Right forelimb (tissue), 1 donor: ENCODE measurements at places on chromosomes 5 and 9.

DNA sequence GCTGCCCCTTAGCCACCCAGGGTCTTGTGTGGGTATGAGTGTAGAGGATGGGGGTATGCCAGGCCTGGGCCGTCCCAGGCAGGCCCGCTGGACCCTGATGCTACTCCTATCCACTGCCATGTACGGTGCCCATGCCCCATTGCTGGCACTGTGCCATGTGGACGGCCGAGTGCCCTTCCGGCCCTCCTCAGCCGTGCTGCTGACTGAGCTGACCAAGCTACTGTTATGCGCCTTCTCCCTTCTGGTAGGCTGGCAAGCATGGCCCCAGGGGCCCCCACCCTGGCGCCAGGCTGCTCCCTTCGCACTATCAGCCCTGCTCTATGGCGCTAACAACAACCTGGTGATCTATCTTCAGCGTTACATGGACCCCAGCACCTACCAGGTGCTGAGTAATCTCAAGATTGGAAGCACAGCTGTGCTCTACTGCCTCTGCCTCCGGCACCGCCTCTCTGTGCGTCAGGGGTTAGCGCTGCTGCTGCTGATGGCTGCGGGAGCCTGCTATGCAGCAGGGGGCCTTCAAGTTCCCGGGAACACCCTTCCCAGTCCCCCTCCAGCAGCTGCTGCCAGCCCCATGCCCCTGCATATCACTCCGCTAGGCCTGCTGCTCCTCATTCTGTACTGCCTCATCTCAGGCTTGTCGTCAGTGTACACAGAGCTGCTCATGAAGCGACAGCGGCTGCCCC lies 2.6 kb downstream of the SLC35A4 start:
- no peak for DNase-seq

DNA sequence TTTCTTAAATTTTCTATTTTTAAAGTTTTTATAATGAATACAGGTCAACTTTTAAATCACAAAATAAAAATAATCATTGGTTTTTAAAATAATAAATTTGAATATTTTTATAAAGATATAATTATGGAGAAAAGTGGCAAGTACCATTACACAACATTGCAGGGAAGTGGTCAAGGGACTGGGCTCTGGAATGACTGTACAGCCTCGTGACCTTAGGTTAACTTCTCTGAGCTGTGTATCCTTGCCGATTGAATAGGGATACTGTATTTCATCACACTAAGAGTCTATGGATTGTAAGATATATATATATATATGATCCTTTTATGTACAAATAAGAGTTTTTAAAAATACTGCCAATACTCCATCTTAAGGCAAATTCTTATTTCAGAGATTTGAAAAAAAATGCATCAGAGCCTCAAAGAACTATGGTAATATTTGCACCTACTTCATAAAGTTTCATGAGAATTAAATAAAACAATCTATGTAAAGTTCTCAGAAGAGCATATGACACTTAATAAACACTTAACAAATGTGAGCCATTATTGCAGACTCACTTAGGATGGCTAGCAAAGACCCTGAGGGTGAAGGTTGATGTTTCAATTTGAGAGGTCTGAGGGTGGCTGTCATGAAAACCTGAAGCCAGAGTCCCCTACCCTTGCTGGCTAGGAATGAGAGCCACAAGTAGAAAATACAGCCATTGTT lies 136.5 kb downstream of the CCDC192 start:
- no peak for DNase-seq

DNA sequence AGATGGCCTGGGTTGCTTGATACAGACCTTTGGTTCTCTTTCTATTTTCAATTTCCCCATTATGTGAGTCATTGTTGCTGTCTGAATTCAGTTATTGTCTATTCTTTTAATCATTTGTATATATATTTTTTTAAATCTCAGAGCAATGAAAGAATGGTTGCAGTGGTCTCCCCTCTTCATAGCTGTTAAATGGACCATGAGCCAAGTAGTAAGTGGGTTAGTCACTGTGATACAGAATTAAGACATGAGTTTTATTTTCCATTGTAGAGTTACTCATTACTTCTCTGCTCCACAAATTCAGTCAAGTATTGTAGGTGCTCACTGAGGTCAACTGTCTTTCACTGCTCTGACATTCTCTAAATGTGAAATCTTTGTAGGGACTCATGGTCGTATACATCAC lies 174.6 kb upstream of the GRAMD2B start:
- no peak for DNase-seq

DNA sequence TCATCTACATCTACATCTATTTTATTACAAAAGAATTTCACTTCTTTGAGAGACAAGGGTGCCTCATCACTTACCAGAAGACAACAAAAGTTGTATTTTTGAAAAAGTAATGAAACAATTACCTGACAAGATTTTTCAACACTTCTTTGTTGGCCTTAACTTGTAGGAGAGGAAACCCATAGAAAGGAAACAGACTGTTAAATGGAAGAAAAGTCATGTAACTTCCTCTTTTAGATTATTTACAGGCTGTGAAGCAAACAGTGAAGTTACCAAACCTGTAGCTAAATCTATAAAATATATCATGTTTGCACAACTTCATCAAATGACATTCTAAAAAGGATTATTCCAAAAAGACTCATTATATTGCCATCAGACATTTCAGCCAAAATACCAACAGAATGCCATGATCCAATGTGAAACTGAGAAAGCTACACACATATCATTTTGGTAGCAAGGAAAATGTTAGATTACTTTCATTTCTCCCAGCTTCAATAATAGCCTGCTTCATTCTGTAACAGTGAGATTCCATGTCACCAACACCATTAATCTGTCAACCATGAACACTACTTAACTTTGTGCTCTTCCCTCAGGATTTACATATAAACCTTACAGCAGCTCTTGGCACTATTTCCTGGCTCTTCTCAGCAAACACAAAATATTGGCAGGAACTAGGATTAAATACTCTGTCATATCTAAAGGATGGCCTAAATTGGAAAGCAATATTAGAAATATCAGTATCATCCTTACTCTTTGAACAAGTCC lies 122.5 kb downstream of the MCTP1 start:
- DNase-seq: no peak

DNA sequence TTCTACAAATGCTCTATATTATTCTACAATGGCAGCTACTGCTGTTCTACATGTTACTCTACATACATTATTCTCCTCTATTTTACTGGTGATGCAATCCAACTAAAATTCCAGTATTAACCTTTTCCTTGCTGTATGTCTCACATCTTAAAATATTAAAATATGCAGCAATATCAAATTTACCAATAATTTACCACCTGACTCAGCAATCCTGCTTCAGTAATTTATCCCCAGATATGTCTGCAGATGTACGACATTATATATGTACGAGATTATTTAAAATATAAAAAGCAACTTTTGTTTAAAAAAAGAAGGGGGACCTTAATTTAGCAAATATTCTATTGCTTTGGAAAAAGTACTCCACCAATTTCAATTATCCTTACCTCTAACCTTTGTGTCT lies 11.6 kb downstream of the KIF3A start:
- DNase-seq: no peak
